ENCODE measurements at places on chromosomes 2 and 18. TPM values are rescaled to one million over a fixed set of nuclear protein-coding genes. Genes with fewer than 3 reads are reported as not detected.

Gene SLC14A1
- 4.0 TPM for total RNA-seq

Gene NPHP1
- 7.5 TPM for total RNA-seq

Gene TLX2
- not detected for total RNA-seq

Gene NT5C1B
- total RNA-seq, result not detected

Gene CTLA4
- total RNA-seq, result 1.2 TPM
